ENCODE measurements at places on chromosomes 7 and 10.
A peak's percentile ranks its signal among the peaks of the same experiment; 100 is the strongest.

DNA sequence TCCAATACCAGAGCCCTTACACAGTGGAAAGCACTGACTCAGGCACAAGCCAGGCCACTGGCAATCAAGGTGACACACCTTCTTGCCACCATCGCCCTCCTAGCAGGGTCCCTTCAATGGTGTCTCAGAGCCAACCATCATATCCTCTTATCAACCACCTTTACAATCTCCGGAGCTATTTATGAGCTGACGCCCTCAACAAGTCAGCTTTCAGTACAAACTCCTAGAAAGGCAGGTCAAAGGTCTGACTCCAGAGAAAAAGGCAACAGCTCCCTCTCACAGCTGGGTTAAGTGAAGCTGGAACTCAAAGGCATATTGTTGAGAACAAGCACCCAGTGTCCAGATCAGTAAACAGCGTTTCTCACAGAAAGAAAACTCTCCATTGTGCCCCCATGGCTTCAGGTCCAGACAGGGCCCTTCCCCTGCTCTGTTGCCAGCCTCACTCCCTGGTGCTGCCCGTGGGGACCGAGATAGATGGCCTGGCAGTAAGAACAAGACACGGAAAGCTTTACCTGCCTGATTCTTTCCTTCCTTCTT is 2.4 kb downstream of the ZNF3 start:
- no peak for DNase-seq

- DNase-seq, result no peak
These were observed 50.7 kb downstream of the MDFIC start for GRCh38 chr7:114972567-114972966.

DNA sequence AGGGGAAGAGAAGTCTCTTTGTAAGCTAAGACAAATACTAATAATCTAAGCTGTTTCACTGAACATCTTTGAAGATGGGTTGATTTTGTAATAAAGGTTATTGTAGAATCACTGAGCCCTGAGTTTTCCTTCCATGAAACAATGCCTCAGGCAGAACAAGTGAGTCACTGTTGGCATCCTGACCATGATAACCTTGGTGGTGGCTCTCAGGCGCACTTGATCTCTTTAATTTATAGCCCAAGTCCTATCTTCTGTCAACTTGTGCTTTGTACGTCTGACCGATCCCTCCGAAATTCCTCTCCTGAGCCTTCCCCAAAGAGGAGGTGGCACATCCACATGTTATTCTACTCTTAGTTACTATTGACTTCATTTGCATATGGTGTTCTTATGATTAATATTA is 812.9 kb downstream of the REEP3 start:
- no peak for DNase-seq

- DNase-seq, result no peak
These were observed 12.8 kb downstream of the CREB3L2 start for GRCh38 chr7:137989094-137989493.

GRCh38 chr10:121531830-121532178 is 66.4 kb downstream of the FGFR2 start:
- DNase-seq, result no peak

GRCh38 chr10:77348082-77348481 is 289.5 kb downstream of the KCNMA1 start:
- no peak for DNase-seq

GRCh38 chr7:155509359-155509724 is 37.0 kb downstream of the CNPY1 start:
- no peak for DNase-seq

- no peak for DNase-seq
These were observed 8.3 kb downstream of the PI4K2A start for GRCh38 chr10:97648562-97649404.

DNA sequence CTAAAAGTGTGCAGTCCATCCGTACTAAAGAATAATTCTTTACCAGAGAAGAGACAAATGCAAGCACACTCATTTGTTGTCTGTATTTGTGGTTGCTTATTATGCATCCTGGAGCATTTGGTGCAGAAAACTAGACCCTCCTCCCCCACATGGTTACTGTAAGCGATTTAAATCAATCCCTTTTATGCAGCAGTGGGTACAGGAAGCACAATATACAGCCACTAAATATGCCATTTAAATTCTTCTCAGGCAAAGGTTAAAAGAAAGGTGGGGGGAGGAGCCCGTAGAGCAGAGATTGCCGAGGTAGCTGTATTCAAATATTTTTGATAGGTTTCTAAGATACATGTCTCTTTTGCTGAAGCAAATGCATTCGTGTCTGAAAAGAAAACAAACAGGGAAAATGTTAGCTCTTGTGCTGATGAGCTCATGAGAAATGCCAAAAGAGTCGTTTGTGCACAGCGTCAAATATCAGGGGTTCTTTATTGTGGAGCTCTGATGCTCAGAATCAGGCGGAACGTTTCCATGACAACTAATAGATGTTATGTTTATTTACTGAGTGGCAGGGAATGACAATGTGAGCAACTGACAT is 131.3 kb upstream of the NPVF start:
- peak; percentile 38 for DNase-seq

DNA sequence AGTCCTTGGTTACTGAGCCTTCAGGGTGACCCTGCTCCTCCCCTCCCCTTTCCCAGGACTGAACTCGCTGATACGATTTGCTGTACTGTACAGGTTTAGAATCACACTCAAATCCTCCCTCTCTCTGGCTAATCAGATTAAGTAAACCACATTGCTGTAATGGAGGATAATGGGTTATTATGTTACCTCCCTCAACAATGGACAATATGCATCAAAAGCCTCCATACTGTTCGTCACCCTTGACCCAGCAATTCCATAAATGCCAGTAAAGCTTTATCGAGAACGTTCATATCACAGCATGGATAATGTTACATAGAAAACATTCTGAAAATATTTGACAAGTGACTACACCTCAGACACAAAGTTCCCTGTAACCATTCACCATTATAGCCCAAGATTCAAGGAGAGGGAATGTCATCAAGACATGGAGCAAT is 61.7 kb downstream of the FAM107B start:
- DNase-seq, result peak; percentile 12

DNA sequence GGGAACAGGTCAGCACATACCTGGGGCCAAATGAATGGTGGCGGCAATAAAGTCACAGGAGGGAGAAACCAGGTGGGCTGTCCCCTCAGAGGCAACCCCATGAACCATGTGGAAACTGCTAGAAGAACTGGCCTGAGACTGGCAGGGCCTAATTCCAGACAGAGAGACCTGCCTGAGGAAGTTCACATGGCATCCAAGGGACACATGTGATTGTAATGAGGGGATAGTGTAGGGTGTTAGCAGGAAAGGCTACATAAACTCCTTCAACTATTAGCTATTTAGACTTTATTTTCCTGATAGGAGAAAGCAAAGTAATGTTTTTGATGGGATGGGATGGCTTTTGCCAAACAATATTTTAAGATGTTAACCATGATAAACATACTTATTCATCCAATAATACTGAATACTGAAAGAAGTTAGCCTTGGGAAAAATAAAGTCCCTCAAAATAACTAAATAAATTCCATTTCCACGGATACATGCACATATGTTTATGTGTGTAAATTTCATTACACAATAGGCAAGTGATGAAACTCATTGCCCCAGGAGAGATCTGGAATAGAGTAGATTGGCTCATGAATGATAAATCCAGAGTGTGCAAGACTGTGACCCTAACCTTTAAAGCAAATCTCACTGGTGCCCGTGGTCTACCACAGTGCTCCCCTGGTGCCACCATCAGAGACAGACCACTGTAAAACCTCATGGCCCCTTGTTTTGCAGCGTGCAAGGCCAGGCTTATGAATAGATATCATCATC is 137.0 kb downstream of the NRF1 start:
- DNase-seq, result no peak

DNA sequence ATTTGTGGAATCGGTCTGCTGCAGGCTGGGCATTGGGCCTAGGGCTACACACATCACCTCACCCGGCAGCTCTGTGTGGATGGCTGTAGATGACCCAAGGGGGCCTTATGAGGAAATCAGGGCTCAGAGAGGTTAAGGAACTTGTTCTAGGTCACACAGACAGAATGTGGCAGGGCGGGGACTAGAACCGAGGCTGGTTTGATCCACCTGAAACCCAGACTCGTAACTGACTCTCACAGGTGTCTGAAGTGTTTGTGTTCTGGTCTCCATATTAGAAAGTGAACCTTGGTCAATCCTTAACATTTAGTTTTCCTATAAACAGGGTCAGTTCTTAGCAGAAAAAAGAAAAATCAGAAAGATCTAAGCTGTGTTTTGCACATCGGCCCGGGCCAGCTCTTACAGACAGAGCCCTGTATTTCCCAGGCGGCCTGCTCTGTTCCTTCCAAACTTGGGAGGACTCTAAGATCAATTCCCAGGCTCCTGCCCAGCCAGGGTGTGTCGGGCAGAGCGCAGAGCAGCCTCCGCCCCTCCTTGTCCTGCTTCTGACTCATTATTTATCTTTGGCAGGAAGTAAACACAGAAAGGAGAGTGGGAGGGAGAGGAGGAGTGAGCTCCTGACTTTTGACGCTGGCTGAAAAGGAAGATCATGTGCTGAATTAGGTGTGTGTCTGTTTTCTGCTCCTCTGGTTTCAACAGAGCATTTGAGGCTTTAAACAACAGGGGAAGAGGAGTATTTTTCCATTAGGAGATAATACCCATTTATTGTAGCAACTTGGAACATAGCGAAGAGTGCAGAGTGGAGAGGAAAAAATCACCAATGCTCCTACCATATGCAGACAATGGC is 74.1 kb downstream of the TACC2 start:
- DNase-seq, result peak; percentile 59
